A549 treated with RU486 at 1 μM for 4 hours (cell line): ENCODE measurements at places on chromosomes 13 and 19. TPM values are rescaled to one million over a fixed set of nuclear protein-coding genes. Genes with fewer than 3 reads are reported as not detected.

The URAD gene
- not detected in 5 replicates for total RNA-seq

The SEMA6B gene
- total RNA-seq, result 4.3 to 6.9 TPM (median 6.1 TPM) in 5 replicates

The LAIR2 gene
- total RNA-seq, result not detected in 5 replicates

The SIN3B gene
- total RNA-seq, result 17.1 to 25.9 TPM (median 21.9 TPM) in 5 replicates

The CLIP3 gene
- total RNA-seq, result 0.40 to 1.4 TPM (median 0.76 TPM) in 5 replicates

The SLITRK5 gene
- total RNA-seq, result 0.38 to 0.64 TPM (median 0.62 TPM) in 5 replicates

The PRODH2 gene
- total RNA-seq, result 0.18 to 0.61 TPM (median 0.44 TPM) in 5 replicates

The CEACAM3 gene
- total RNA-seq, result not detected in 5 replicates

The KCTD12 gene
- 1.0 to 2.4 TPM (median 2.0 TPM) in 5 replicates for total RNA-seq
